ENCODE measurements at places on chromosomes 5 and 9. TPM values are rescaled to one million over a fixed set of nuclear protein-coding genes. Genes with fewer than 3 reads are reported as not detected.

Gene PCDHA10
- polyA plus RNA-seq, result 1.7 TPM

Gene PCDH1
- polyA plus RNA-seq, result 37.3 TPM

GRCh38 chr9:22154064-22154463 lies 145.0 kb upstream of the CDKN2B start:
- no peak for DNase-seq

- DNase-seq, result no peak
Observed at GRCh38 chr5:77374686-77375085, 117.4 kb downstream of the WDR41 start.

Gene IL7R
- 0.34 TPM for polyA plus RNA-seq

DNA sequence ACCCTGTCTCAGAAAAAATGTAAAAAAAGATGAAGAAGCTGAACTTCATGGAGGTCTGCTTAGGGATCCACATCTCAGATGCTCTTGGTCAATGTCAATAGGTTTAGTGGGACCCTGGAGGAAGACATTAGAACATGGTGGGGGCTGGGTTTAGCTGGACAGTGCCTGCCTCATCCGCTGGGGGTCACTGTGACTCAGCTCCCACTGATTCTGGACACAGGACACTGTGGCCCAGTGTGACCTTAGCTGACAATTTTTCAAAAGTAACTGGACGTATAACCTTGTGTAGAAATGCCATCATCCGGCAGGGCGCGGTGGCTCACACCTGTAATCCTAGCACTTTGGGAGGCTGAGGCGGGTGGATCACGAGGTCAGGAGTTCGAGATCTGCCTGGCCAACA lies 7.3 kb upstream of the HNRNPAB start:
- DNase-seq, result no peak

DNA sequence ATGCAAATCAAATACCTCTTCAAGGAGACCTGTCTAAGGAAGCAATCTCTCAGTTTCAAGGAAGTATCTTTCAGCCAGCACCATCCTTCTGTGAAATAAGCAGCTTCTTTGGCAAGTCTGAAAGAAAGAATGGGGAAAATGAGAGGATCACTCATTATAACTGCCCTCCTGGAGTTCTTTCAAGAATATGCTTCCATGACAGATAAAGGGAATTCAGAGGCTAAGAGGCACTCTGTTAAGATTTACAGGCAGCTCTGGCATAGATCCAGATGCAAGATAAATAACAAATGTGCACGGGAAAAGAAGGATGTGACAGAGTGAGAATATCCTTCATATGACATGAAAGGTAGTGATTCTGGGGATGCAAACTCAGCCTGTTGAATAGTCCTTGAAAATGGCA lies 348.2 kb upstream of the CCNG1 start:
- DNase-seq, result no peak

GRCh38 chr5:67520161-67520908 lies 323.7 kb upstream of the CD180 start:
- peak; percentile 29 for DNase-seq

GRCh38 chr5:91367908-91368648 lies 15.0 kb downstream of the ARRDC3 start:
- DNase-seq, result no peak

Gene TAF11L13
- polyA plus RNA-seq, result not detected

Gene SPATA31A3
- polyA plus RNA-seq, result not detected

GRCh38 chr5:73617510-73618279 lies 8.3 kb upstream of the ARHGEF28 start:
- no peak for DNase-seq

DNA sequence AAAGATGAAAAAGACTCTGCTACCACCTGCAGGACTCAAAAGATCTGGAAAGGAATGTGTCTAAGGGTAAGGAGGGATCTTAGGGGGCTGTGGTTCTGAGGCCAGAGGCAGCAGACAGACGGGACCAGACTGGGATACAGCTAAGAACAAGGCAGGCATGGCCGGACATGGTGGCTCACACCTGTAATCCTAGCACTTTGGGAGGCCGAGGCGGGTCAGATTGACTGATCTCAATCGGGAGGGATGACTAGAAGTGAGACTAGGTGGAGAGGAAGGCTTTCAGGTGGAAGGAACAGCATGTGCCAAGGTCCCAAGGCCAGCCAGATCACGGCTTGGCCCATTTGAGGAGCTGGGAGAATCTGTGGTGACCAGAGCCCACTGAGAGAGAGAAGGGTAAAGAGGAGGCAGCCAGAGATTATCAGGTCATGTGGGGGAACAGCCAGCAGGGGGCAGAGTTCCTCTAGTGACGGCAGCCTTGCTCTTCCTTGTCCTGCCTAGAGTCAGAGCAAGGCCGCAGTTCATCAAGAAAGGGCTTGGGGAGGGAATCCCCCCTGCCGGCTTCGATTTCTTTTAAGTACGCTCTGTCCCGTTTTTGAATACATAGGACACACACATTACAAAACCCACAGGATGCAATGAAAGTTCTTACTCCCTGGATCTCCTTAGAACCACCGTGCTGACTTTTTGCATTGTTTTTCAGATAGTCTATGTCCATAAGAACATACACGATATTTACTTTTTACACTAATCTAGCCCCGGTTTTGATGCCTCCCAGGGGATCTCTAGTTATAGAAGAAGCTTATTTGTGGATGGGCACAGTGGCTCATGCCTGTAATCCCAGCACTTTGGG lies 2.6 kb upstream of the OLFML2A start:
- peak; percentile 88 for DNase-seq

Gene TLX3
- polyA plus RNA-seq, result not detected

GRCh38 chr5:96043446-96043845 lies 81.8 kb upstream of the ELL2 start:
- DNase-seq, result no peak

Gene PCDHA11
- 0.77 TPM for polyA plus RNA-seq

DNA sequence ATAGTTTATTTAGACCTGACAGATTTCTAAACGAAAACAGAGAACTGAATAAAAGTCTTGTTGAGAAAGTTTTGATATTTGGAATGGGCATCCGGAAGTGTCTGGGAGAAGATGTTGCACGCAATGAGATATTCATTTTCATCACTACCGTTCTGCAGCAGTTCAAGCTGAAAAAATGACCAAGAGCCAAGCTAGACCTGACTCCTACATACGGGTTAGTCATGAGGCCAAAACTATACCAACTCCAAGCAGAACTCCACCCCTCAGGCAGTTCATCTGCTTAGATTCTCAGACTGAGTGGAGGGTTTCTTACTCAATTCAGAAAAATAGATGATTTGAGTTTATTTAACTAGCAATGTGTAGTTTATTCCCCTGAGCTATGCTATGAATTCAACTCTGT lies 95.4 kb upstream of the ANXA1 start:
- no peak for DNase-seq

GRCh38 chr5:76953551-76954382 lies 922 bp downstream of the CRHBP start:
- peak; percentile 45 for DNase-seq

DNA sequence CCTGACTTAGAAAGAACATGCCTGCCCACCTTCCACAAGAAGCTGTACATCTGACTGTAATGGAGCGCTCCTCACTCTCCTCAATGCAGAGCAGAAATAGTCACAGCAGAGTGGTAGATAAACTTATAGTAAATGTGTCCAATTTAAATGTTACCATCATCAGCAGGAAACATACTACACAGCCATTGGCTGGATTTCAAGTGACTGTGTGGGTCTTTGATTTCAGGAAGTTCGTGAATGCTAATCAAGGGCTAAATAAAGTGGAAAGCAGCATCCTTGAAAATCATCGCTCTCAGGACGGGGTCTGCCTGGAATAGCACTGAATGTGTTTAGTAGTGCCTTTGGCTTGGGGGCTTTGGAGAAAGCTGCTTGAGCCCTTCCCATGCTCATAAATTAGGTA lies 32.4 kb upstream of the CRHBP start:
- DNase-seq, result no peak

DNA sequence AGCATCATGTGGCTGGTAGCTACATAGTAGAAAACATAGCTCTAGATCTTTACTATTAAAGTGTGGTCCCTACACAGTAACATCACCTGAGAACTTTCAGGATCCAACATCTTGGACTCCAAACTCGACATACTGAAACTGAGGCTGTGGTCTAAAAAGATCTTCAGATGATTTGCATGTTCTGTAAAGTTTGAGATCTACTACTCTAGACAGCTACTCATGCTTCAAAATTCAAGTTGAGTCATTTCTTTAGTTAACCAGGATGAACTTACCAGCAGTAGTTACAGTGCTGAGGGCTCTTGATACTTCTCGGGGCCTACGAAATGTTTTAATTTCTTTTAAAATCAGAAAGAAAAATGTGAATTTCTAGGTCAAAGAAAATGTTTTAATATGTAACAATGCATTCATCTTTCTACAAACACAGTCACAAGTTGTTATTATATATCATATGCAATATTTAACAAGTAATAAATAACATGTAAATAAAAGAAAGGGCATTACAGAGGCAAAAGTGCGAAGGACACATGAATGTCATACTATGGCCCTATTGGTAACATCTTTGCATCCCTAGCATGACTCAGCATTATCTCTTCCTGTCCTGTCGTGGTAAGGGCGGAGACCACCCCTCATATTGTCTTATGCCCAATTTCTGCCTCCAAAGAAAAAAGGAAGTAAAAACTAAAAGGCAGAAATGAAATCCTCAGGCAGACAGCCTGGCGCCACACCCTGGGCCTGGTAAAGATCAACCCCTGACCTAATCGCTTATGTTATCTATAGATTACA lies 563.9 kb upstream of the TLE4 start:
- DNase-seq, result no peak

DNA sequence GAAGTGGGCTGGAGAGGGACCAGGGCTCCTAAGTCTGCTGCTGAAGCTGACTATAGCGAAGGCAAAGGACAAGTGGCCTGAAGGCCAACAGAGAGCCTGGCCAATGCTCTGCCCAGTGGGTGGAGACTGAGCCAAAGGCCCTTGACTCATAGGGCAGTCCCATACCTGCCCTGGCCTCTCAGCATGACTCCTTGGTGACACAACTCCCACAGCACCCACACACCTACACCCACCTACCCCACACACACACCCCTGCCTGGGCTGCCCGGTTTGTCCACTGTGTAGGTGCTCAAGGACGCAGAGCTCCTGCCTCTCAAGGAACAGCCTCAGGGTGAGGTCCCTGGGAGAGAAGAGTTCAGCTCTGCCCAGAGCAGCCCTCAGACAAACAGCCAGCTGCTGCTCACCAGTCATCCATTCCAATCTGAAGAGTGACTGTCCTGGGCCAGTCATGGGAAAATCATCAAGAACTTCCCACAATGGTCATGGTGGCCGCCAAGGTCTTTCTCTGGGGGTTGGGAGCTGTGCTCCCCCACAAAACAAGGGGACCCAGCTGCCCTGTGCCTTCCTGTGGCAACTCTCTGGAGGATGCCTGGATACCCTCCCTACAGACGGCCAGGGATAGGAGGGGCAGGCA lies 5.0 kb downstream of the TNIP1 start:
- no peak for DNase-seq

- no peak for DNase-seq
Observed at GRCh38 chr5:62681117-62681850, 102.7 kb downstream of the LRRC70 start.

- no peak for DNase-seq
Observed at GRCh38 chr5:78753093-78753531, 104.5 kb upstream of the LHFPL2 start.

Gene CENPH
- 1.5 TPM for polyA plus RNA-seq

- DNase-seq, result no peak
Observed at GRCh38 chr5:171599411-171599810, 180.0 kb downstream of the FGF18 start.

DNA sequence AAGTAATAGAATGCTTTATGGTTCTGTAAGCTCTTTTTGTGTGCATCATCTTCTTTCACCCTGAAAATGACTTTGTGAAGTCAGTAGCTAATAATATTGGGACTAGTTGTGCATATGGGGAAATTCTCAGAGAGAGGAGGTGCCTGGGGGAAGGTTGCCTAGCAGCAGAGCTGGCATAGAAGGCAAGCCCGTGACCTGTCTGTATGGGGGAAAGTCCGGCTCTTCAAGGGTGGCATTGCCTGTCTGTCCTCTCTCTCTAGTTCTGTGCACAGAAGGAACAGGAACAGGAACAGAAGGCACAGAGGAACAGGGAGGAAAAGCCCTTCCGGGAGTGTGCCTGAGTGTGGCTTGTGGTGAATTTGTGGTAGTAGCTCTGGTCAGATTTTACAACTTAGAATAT lies 33.1 kb downstream of the SH3GL2 start:
- DNase-seq, result no peak

DNA sequence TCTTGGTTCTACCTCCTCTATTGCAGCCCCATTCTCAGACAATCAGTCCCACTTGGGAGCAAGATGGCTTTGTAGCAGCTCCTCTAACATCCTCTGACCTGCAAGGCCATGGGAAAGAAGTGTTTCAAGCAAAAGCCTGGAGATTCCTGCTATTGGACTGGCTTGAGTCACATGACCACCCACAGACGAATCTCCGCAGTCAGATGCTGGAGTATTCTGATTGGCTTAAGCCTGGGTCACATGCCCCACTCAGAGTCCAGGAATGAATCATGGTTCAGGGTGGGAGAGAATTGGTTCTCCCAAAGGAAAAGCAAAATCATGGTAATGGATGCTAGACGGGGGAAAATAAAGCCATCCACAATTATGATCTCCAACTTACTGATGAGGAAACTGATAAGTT lies 22.6 kb upstream of the LMX1B start:
- no peak for DNase-seq

Gene IFNB1
- polyA plus RNA-seq, result not detected

Gene MEIKIN
- polyA plus RNA-seq, result not detected

- DNase-seq, result no peak
Observed at GRCh38 chr5:27876071-27876470, 837.7 kb upstream of the CDH9 start.

GRCh38 chr5:87183896-87184295 lies 83.8 kb upstream of the RASA1 start:
- DNase-seq, result no peak

Gene GALNT12
- polyA plus RNA-seq, result 3.6 TPM

- DNase-seq, result no peak
Observed at GRCh38 chr9:14366076-14366475, 52.1 kb upstream of the NFIB start.

Gene CDKN2A
- not detected for polyA plus RNA-seq

DNA sequence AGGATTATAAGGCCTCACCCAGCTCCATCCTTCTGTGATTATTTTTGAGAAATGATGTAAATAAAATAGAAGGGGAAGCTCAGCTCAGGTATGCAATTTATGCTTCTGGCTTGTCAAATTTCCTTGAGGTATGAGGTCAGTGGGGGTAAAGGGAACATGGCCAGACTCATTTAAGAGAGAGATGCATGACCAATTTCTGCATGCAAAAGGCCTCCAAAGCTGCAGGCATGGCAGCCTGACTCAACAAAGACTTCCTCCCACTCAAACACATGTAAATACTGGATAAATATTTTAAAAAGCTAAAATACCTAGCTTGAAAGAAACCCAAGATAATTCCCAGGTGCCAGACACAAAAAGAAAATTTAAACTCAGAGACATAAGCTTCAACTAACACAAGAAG lies 101.4 kb upstream of the SLC1A3 start:
- no peak for DNase-seq

DNA sequence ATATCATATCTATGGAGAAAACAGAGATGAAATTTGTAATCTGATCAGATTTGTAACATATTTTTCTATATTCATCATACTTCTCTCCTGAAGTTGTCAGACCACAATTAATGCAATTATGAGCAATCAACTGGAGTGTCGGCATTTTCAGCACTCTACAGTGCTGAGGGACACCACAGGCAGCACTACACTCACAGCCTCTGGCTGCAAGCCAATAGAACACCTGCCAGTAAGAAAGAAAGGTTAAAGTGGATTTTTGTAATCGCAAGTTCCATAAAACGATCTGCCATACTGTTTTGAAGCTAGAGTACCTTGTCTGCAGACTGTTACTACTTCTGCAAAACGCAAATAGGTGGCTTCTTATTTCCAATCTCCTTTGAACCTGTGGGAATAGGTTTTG lies 147.6 kb downstream of the ADAMTS6 start:
- no peak for DNase-seq

Gene RFESD
- polyA plus RNA-seq, result 4.0 TPM

Measured in kidney (tissue), 22 donors.